Activated T-helper 1 cell treated with anti-CD3 and anti-CD28 coated beads, Interleukin-2, amount 50 U/mL, for 16 hours (primary cell): ENCODE measurements at places on chromosomes 11 and 22.

GRCh38 chr11:74671520-74672196, 59.6 kb downstream of the CHRDL2 start:
- DNase-seq: no peak

- no peak for DNase-seq
Observed at GRCh38 chr11:134385774-134386565, 26.1 kb downstream of the B3GAT1 start.

DNA sequence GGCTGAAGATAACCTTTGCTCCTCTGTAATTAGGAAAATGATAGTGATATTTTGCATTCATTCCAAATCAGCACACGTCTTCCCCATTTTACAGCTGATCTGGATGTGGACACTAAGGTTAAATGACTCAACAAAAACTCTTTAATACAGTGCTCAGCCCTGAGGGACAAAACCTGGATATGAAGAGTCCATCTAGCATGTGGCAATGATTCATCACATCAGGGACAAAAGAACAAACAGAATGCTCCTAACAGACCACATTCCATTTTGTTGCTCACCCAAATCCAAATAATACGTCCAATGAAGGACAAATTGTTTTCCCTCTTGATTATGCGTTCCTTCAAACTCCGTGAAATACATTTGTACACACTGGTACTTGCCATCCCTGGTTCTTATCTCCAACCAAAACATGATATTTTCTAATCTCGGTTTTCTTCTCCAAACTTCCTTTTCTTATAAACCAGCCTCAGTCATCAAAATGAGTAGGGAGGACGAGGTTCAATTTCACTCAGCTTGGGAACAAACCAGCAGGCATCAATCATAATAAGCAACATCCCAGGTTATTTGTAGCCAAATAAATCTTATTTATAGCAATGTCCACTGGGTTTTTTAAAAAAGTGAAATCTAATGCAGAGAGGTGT, 53.7 kb upstream of the MTMR2 start:
- no peak for DNase-seq

GRCh38 chr11:32204751-32205150, 113.9 kb downstream of the RCN1 start:
- DNase-seq: no peak

- DNase-seq: no peak
Observed at GRCh38 chr11:11293798-11294550, 59.1 kb downstream of the CSNK2A3 start.
